WTC11 (cell line): ENCODE measurements at places on chromosomes 7 and 10. TPM values are rescaled to one million over a fixed set of nuclear protein-coding genes. Genes with fewer than 3 reads are reported as not detected.

Gene TLL2
- total RNA-seq, result 9.1 to 9.2 TPM (median 9.1 TPM) in 3 replicates

Gene CACNB2
- 3.2 to 4.4 TPM (median 3.3 TPM) in 3 replicates for total RNA-seq

Gene FAM20C
- total RNA-seq, result 48.0 to 64.9 TPM (median 49.1 TPM) in 3 replicates

Gene TUBAL3
- total RNA-seq, result 0.15 to 0.25 TPM in 2 of 3 replicates, not detected in the other

Gene EPHA1
- total RNA-seq, result 159 to 203 TPM (median 162 TPM) in 3 replicates

Gene CYP26A1
- total RNA-seq, result 2.1 to 3.4 TPM (median 3.1 TPM) in 3 replicates

DNA sequence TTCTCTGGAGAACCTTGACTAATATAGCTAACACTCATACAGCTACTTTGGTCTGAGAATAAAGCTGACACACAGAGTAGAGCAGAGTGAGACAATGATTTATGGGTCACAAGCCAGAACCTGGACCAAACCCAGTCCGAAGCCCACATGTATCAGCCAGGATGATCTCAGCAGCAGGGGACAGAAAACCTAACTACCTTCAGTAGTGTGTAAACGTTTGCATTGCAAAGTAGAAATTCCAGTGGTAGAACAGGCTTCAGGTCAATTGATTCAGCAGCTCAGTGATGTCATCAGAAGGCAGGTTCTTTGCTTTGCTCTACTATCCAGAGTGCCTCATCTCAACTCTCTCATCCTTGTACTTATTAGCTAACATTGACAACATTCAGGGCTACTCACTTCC, 62.5 kb upstream of the PALS2 start:
- no peak for DNase-seq

DNA sequence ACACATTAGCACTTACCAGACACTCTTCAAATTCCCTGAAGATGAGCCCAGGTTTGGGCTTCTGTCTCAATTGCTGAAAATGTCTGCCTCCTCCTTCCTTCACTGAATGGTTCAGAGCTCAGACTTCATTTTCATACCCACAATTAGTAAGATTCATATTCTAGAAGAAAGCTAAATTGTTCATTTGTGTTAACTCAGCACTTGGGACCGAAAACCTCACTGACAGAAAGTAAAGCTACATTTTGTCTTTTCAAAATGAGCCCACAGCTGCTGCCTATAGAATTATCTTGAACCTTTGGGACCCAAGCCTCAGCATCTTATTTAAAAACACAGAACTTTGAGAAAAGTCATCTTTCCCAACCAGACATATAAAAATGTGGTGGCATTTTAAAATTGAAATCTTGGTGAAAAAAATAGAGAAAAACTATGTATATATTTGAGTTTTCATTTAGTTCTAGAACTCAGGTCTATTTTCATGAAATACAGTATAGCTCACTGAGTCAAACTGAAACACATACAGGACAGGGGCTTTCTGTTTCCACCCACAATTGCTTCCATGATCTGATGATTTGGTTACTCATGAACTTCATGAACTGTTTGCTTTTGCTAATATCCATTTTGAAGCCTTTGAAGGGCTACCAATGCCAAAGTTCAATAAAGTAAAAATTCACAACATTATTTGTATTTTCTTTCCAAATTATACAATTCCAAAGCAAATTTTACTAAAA, 119.1 kb upstream of the PFKP start:
- no peak for DNase-seq

DNA sequence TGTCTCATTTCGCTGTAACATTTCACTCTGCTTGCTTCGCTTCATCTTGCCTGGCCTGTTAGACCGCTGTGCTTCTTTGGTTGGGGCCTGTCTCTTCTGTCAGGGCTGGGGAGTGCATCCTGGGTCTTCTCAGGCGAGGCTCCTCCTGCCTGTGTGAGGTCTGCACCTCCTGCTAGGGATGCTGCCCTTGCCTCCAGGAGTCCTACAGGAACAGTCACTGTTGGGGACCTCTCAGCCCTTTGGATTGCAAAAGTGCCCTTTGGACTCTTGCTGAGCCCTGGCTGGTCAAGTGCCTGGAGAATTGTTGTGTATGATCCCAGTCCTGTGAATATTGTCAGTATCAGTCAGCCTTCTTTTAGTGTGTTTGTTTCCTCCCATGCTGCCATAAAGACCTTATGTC, 84.1 kb downstream of the MDFIC start:
- DNase-seq, result peak; percentile 61

DNA sequence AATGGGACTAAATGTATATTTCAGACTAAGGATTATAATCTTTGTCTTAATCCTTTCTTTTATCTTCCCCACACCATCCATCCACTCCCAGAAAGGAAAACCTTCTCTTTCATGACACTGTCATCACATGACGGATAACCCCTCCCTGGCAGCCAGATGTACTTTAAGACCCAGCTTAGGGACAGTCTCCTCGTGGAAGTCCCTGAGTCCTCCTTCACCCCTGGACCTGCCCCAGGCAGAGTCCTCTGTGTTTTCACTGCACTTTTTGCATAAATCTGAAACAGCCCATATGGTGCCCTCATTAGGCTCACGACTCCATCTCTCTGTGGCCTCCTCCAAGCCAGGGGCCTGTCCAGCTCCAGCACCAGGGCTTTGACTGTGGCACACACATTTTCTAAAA, 16.0 kb downstream of the NRAP start:
- DNase-seq, result no peak

- no peak for DNase-seq
Observed at GRCh38 chr7:26856176-26856985, 8.0 kb downstream of the SKAP2 start.

DNA sequence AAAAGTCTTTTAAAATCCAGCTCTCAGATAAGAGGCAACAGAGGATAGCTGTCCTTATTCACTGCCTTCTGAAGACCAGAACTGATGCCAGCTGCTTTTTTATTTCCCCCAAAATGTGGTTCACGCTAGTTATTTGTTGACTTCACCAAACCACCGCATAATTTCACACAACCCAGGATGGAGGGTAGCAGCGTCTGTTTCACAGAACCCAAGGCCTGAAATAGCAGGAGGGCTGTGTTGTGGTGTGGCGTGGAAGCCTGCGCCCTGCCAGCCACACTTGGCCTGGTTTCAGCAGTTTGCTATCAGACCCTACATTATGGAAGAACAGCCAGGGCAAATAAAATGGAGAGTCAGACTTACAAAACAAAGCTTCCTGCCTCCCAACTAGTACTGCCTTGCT, 155.4 kb downstream of the DYNC1I1 start:
- no peak for DNase-seq

- no peak for DNase-seq
Observed at GRCh38 chr10:7956508-7956907, 98.0 kb upstream of the GATA3 start.

GRCh38 chr7:108486291-108486966, 30.2 kb upstream of the NRCAM start:
- DNase-seq, result no peak

GRCh38 chr10:66575251-66575855, 350.5 kb upstream of the LRRTM3 start:
- no peak for DNase-seq

DNA sequence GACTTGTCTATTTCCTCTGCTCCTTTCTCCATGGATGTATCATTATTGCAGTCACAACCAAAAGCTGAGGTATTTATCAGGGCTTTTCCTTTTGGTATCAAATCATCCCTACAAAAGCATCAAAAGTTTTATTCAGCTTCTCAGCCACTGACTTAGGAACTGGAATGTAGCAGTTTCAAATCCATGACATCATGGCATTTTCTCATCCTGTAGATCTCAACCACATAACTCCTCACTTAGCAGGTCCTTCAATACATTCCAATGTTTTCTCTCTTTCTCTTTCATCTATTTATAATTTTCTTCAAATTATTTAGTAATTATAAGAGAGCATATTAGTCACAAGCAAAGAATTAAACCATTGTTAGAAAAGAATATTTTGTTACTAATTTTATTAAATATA, 537.4 kb upstream of the SORCS1 start:
- DNase-seq, result no peak

DNA sequence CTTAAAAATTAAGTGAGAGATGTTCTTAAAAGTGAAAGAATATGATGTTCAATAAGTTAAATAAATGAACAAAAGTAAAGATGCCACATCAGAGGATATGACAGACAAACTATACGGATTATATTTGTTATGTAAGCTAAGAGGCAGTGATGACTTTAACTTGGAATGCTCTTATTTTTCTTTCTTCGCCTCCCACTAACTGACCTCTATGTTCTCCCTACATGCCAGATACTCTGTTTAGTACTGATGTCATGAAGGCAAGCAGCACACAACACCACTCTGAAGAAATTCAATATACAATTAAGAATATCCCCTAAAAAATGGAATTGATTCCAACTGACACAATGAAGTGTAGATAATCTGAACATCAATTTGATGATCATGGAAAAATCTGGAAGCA, 223.4 kb downstream of the DOCK4 start:
- no peak for DNase-seq

DNA sequence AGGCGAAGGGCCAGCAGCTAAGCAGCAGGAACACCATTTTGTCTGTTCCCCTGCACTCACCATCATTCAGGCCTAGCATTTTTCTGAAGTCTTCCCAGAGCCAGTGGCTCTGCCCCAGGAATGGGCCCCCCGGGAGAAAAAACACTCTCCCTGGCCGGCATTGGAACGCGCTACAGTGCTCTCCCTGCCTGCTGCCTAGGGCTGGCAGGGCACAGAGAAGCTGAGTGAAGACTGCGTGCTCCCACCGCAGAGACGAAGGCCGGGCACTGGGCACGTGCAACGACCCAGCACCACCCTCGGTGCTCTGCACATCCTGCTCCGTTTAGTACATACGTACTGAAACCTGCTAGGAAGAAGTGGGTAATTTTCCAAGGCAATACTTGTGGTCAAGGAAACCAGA, 34.4 kb downstream of the HSPA12A start:
- no peak for DNase-seq

GRCh38 chr10:101331956-101332355, 22.0 kb upstream of the BTRC start:
- no peak for DNase-seq

DNA sequence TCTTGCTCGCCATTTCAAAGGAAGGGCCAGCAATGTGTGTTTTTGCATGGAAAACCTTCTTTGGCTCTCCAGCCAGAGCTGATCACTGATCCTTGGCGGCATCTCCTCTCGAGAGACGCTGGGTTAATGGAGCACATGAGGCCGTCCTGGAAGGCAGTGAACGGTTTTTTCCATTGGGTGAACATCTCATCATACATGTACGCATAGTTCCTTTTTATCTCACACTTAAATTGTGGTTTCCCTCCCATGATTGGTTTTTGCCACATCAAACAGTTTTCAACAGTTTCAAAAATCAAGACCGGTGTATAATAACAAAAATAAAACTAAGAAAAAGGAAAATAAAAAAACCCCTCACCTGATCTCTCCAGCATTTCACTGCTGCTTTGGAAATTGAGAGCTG, 276.4 kb downstream of the TCF7L2 start:
- DNase-seq, result no peak

- DNase-seq, result no peak
Observed at GRCh38 chr10:21650353-21650752, 116.3 kb downstream of the MLLT10 start.

GRCh38 chr10:89535171-89536012, at the start of gene SLC16A12:
SLC16A12 (minus strand) TSS chr10:89535594; CDS start chr10:89462578, 73,016 bp downstream.
- DNase-seq, result peak; percentile 78

DNA sequence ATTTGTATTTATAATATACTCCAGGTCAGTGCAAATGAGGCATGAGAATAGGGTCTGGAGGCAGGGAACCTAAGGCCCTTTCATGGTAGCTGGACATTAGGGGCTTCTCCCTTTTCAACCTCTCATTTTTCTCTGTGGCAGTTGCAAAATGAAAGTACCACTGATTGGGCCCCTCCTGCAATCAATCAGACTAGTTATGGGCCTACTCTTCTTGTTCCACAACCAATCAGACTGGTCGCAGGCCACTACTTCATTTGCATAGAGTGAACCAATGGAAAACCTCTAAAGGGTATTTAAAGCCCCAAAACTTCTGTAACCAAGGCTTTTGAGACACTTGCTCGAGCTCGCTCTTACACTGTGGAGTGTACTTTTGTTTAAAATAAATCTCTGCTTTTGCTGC, 10.0 kb upstream of the PRPS1L1 start:
- no peak for DNase-seq

- no peak for DNase-seq
Observed at GRCh38 chr10:77879710-77880109, 46.8 kb downstream of the DLG5 start.

- DNase-seq, result no peak
Observed at GRCh38 chr10:74842301-74842954, 16.0 kb downstream of the KAT6B start.

- no peak for DNase-seq
Observed at GRCh38 chr7:141572175-141572574, 21.0 kb downstream of the AGK start.

GRCh38 chr7:69599955-69600709, 1.9 kb downstream of the AUTS2 start:
- DNase-seq, result no peak

DNA sequence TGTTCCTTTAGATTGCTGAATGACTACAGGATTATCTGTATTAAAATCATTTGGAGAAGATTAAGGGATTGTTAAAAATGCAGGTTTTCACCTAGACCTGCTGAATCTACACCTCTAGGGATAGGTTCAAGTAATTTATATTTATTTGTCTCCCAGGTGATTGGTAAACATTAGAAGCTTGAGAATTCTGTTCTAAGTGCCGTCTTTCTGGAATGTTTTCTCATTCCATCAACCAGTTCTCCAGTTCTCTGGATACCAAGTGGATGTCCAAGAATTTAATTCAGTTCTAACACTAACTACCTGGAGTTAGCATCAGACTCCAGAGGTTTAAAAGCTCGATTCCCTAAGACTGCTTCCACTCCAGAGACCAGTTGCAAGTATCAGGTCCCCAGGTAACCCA, 110.9 kb downstream of the PRTFDC1 start:
- no peak for DNase-seq
